ENCODE measurements at places on chromosomes 6 and 20.

- no peak for DNase-seq
Observed at GRCh38 chr6:150922137-150922536, 56.6 kb downstream of the MTHFD1L start.

DNA sequence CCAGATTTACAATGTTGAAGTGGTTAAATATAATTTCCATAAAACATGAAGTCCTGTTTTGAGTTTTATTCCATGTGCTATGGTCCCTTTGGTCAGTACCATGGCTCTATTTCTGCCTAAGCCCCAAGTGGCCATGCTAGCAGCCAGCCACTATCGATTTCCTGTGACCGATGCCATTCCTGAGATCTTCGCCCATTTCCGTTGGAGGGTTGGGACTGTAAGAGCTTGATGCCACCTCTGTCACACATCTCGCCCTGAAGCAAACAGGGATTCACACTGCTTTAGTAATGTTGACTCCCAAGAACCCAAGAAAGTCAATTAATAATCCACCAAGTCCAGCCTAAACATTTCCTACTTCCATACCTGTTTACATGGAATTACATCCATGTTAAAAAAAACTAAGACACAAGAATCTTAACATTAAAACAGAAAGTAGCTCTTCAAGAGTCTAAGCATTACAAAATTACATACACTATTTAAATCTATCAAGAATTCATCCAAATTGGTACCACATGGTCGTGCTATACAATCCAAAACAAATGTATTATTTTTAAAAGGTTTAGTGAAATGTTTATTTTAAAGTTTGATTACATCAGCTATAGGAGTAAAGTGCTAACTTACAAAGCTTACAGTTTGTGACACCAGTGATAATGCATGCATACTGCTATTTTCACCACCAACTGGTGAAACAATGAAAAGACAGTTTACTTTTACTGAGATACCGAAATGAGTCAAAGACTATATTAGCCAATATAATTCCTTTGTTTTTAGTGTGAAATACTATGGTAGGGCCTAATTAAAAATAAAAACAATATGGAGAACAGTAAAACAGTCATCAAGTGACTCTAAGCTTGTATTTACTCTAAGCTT is 2.5 kb downstream of the RBM39 start:
- no peak for DNase-seq

DNA sequence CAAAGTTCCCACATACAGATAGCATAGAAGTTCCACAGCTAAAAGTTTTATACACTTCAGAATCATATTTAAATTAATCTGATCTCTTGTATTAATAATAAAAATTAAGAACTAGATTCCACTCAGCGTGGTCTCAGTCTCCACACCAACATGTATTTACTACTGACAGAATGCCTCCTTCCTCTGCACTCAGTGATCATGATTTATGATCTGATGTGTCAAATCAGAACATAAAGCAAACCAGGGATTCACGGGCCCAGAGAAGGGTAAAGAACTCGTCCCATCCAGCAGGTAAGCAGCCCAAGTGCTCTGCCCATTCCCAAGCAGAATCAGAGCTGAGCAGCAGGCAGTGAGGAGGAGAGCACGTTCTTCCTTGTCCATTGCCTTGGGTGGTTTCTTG is 14.2 kb upstream of the ATRN start:
- DNase-seq: no peak

- DNase-seq: no peak
Observed at GRCh38 chr20:14507711-14508110, 170.3 kb upstream of the FLRT3 start.

DNA sequence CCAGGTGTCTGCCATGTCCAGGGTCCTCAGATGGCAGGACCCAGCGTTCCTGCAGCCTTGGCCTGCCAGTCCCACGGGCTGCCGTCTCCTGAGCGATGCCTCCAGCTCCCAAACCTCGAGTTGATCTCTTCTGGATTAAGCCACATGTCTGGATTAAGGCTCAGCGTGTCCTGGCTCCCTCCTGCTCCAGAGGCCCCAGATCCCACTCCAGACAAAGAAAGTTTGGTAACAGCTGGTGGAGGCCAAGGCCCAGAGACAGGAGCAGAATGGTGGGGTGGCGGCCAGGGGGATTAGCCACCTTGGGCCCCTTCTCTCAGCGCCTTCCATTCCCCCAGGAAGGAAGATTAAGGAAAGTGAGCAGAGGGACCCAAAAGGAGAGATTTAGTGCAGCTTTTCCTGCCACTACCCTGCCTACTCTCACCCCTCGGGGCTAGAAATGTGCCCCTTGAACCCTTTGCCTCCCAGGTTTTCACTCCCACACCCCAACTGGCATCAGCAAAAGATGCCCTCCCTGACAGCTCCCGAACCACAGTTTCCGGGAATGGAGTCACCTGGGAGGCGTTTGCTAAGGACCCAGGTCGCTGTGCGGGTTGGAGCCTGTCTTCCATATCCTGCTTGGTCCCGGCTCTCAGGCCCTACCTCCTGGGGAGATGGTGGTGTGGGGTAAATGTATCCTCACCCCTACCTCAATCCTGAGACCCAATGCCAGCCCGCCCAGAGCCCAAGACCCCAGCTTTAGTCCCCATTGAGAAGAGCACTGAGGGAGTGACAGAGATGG is 6.9 kb downstream of the SPDEF start:
- no peak for DNase-seq

DNA sequence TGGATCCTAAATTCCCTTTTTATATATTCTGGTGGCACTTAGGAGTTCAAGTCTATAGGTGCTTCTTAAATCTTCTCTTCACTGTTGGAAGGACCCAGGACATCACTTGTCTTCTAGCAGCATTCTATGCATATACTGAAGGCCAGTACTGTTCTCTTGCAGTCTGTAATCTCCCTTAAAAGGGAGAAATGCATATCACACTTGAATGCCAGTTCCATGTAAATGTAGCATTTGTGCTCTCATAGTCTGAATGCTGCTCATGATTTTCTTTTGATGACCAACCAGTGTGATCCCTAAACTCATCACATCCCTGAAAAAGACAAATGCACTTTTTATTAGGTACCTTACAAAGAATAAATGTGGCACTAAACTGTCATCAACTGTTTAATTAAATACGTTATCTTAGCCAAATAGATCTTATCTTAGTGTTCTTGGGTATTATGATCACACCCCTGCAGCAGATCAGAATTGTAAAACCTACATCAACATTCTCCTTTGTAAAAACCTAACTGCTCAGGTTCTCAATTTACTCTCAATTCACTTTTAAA is 176.1 kb downstream of the EPHA7 start:
- DNase-seq: no peak

Measured in Ammon's horn (tissue), 1 donor.